Type B pancreatic cell (in vitro differentiated cells): ENCODE measurements at places on chromosomes 7 and 10. TPM values are rescaled to one million over a fixed set of nuclear protein-coding genes. Genes with fewer than 3 reads are reported as not detected.

The OPN1SW gene
- not detected in 2 replicates for total RNA-seq

The PPP1R3A gene
- not detected in 2 replicates for total RNA-seq

The MKX gene
- total RNA-seq, result 0.29 and 0.36 TPM in 2 replicates

The AIFM2 gene
- 5.8 and 8.9 TPM in 2 replicates for total RNA-seq

The WNT8B gene
- 0.29 and 0.68 TPM in 2 replicates for total RNA-seq

GRCh38 chr7:90677486-90678404 is 81.6 kb downstream of the CDK14 start:
- no peak overlapping the region for H3K27ac ChIP-seq
- H3K4me3 ChIP-seq, result no peak overlapping the region
- no peaks in the 10 kb centered on the region for H3K27me3 ChIP-seq
- H3K36me3 ChIP-seq, result no peaks in the 10 kb centered on the region
- no peak for DNase-seq

GRCh38 chr7:129875745-129876411 is 76.9 kb downstream of the UBE2H start:
- H3K4me1 ChIP-seq, result peaks cover 11% of the 10 kb centered on the region
- peak overlapping the region; percentile 19 for H3K27ac ChIP-seq
- H3K36me3 ChIP-seq, result peaks cover 50% of the 10 kb centered on the region
- no peaks in the 10 kb centered on the region for H3K27me3 ChIP-seq

- H3K27me3 ChIP-seq, result no peaks in the 10 kb centered on the region
- no peak overlapping the region for H3K4me3 ChIP-seq
- no peaks in the 10 kb centered on the region for H3K36me3 ChIP-seq
- H3K27ac ChIP-seq, result no peak overlapping the region
- peaks cover 2% of the 10 kb centered on the region for H3K4me1 ChIP-seq
- no peak for DNase-seq
These were observed 772.1 kb downstream of the CCSER2 start for GRCh38 chr10:85100495-85100894.

GRCh38 chr10:3687510-3688081 is 97.4 kb downstream of the KLF6 start:
- no peaks in the 10 kb centered on the region for H3K36me3 ChIP-seq
- H3K4me1 ChIP-seq, result peaks cover 29% of the 10 kb centered on the region
- peaks cover 4% of the 10 kb centered on the region for H3K27me3 ChIP-seq
- no peak overlapping the region for H3K27ac ChIP-seq
- no peak for DNase-seq

GRCh38 chr10:16809074-16809718 is 8.0 kb downstream of the RSU1 start:
- H3K4me1 ChIP-seq, result peaks cover 7% of the 10 kb centered on the region
- no peaks in the 10 kb centered on the region for H3K36me3 ChIP-seq
- H3K27ac ChIP-seq, result no peak overlapping the region
- no peaks in the 10 kb centered on the region for H3K27me3 ChIP-seq

GRCh38 chr7:89073776-89074175 is 278.2 kb upstream of the TEX47 start:
- no peak overlapping the region for H3K27ac ChIP-seq
- no peaks in the 10 kb centered on the region for H3K36me3 ChIP-seq
- H3K4me3 ChIP-seq, result no peak overlapping the region
- H3K4me1 ChIP-seq, result no peaks in the 10 kb centered on the region
- no peaks in the 10 kb centered on the region for H3K27me3 ChIP-seq
- no peak for DNase-seq

DNA sequence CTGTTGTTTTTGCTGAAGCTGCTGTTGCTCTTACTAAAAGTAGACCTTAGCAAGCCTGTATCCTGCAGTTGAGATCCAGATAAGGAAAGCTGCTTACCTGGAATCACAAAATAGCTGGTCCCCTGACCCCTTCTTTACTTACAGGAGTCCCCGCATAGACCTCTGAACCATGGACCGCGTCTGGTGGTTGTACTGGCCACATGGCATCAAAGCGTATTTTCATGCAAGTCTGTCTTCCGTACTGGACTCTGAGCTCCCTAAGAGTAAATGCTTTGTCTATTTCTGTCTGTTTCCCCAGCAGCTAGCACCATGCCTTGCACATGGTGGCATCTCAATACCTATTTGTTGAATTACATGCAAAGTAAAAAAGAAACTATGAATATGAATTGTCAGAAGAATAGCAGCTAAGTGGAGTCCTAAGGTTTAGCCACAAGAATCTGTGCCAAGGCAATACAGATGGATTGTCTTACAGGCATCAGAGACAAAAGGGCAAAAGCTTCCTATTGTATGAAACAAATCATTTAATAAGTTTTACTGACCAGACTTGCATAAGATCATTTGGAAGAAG is 159.2 kb downstream of the PAXIP1 start:
- no peak overlapping the region for H3K27ac ChIP-seq
- H3K4me1 ChIP-seq, result peaks cover 3% of the 10 kb centered on the region
- H3K4me3 ChIP-seq, result no peak overlapping the region
- H3K36me3 ChIP-seq, result no peaks in the 10 kb centered on the region
- DNase-seq, result no peak

GRCh38 chr10:4212111-4212630 is 427.2 kb upstream of the KLF6 start:
- no peak overlapping the region for H3K4me3 ChIP-seq
- DNase-seq, result no peak
- H3K4me1 ChIP-seq, result peaks cover 10% of the 10 kb centered on the region
- peak overlapping the region; percentile 84 for H3K27ac ChIP-seq
- H3K36me3 ChIP-seq, result peaks cover 4% of the 10 kb centered on the region
- peaks cover 4% of the 10 kb centered on the region for H3K27me3 ChIP-seq

GRCh38 chr10:94223702-94224370 is 138.9 kb downstream of the NOC3L start:
- no peaks in the 10 kb centered on the region for H3K27me3 ChIP-seq
- no peaks in the 10 kb centered on the region for H3K36me3 ChIP-seq
- H3K27ac ChIP-seq, result no peak overlapping the region
- peaks cover 3% of the 10 kb centered on the region for H3K4me1 ChIP-seq
- H3K4me3 ChIP-seq, result no peak overlapping the region

- no peak overlapping the region for H3K4me3 ChIP-seq
- H3K27me3 ChIP-seq, result peaks cover 13% of the 10 kb centered on the region
- DNase-seq, result no peak
- H3K4me1 ChIP-seq, result peaks cover 28% of the 10 kb centered on the region
These were observed 57.7 kb downstream of the PYROXD2 start for GRCh38 chr10:98357194-98357822.

- H3K27me3 ChIP-seq, result no peaks in the 10 kb centered on the region
- peaks cover 12% of the 10 kb centered on the region for H3K36me3 ChIP-seq
- peaks cover 22% of the 10 kb centered on the region for H3K4me1 ChIP-seq
- DNase-seq, result no peak
- no peak overlapping the region for H3K4me3 ChIP-seq
- H3K27ac ChIP-seq, result no peak overlapping the region
These were observed 30.1 kb downstream of the RBM33 start for GRCh38 chr7:155674556-155674955.
